Natural killer cell (primary cell): ENCODE measurements at places on chromosomes 2 and 18. TPM values are rescaled to one million over a fixed set of nuclear protein-coding genes. Genes with fewer than 3 reads are reported as not detected.

- H3K4me3 ChIP-seq: no peak overlapping the region
- no peaks in the 10 kb centered on the region for H3K36me3 ChIP-seq
- no peak for DNase-seq
These were observed 11.6 kb downstream of the FHL2 start for GRCh38 chr2:105387225-105387624.

DNA sequence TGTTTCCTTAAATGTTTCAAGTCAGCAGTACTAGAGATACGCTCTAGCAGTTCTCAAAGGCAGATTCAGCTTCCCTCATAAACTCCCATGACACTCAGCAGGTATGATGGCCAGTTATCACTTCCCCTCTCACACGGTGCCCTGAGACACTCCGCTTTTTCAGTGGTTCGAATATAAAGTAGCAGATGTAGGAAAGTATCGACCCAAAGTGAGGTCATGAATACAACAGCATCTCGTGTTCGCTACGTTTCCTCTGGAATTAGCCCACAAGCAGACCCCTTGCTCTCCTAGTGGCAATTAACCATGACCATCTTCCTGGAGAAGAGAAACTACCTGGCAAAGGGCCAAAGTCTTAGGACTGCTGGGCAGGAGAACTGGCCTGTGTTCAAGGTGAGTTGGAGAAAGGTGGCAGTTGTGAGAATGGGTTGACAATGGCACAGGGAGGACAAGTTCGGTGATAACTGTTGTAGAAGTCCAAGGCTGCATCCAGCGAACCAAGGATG, 9.3 kb upstream of the AGBL5 start:
- peak overlapping the region; percentile 66 for H3K27ac ChIP-seq
- H3K4me3 ChIP-seq: no peak overlapping the region
- peaks cover 8% of the 10 kb centered on the region for H3K4me1 ChIP-seq
- peaks cover 42% of the 10 kb centered on the region for H3K36me3 ChIP-seq

Gene HAUS1
- total RNA-seq: 16.3 TPM

GRCh38 chr2:128710729-128711128, 392.1 kb upstream of the HS6ST1 start:
- H3K4me3 ChIP-seq: no peak overlapping the region
- H3K27me3 ChIP-seq: no peaks in the 10 kb centered on the region
- H3K36me3 ChIP-seq: no peaks in the 10 kb centered on the region
- no peak for DNase-seq
- peaks cover 6% of the 10 kb centered on the region for H3K4me1 ChIP-seq

Gene SKOR2
- not detected for total RNA-seq

DNA sequence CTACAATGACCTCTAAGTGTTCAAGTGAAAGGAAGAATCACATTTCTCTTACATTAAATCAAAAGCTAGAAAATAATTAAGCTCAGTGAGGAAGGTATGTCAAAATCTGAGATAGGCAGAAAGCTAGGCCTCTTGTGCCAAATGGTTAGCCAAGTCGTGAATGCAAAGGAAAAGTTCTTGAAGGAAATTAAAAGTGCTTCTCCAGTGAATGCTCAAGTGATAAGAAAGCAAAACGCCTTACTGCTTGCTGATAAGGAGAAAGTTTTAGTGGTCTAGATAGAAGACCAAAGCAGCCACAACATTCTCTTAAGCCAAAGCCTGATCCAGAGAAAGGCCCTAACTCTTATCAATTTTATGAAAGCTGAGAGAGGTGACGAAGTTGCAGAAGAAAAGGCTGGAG, 932.3 kb upstream of the ACVR2A start:
- no peaks in the 10 kb centered on the region for H3K27me3 ChIP-seq
- no peaks in the 10 kb centered on the region for H3K36me3 ChIP-seq
- no peaks in the 10 kb centered on the region for H3K4me1 ChIP-seq
- H3K4me3 ChIP-seq: no peak overlapping the region
- no peak overlapping the region for H3K27ac ChIP-seq
- DNase-seq: no peak
